SK-N-MC (cell line): ENCODE measurements at places on chromosomes 7 and 10.

- DNase-seq, result no peak
These were observed 160.7 kb upstream of the ZNF32 start for GRCh38 chr10:43809211-43809930.

DNA sequence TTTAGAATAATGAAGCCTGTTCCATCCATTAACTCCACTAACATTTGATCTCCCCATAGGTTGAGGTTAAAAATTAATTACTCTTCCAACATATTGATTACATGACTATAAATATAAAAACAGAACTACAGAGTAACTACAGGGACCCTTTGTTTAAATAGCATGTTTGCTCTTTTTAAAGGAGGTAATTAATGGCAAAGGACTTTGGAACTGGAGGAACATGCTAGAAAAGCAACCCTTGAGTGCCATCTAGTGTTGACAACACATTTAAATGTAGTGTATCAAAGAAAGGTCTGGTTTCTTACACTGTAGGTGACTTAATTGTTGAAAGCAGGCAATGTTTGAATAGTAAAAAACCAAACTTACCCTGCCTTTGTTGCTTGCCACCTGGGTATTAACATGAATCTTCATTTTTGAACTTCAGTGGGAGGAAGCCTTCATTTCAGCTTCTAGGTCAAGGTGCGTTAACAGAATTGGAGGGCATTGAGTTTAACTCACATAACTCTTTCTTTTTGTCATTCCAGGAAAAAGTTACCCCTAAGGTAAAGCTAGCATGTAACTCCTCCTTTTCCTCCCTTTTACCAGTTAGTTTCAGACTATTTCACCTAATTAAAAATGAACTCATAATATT lies 52.6 kb upstream of the CAPZA2 start:
- DNase-seq, result peak; percentile 86

GRCh38 chr10:105243381-105243780 lies 602.3 kb downstream of the SORCS3 start:
- no peak for DNase-seq

GRCh38 chr10:44012921-44013320 lies 364.2 kb upstream of the ZNF32 start:
- no peak for DNase-seq

- DNase-seq, result no peak
These were observed 10.6 kb downstream of the VIM start for GRCh38 chr10:17238445-17239291.

DNA sequence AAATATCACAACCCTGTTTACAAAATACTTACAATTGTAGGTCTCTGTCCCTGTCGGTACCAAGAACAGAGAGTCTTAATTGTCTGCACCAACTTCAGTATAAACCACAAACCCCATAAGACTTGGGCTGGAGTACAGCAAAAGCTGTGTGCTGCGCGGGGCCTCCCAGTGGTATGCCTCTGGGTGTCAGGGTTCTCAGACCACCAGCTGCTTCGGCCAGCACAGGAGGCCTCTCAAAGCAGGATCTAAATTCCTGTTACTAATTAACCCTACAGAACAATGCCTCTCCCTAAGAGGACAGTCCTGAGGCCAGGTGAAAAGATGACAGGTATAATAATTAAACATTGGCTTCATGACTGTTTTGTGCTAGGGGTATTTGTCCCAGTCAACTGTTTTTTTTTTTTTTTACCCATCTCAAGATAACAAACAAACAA lies 957 bp upstream of the SVIL start:
- no peak for DNase-seq

GRCh38 chr7:15780271-15780670 lies 93.8 kb upstream of the MEOX2 start:
- no peak for DNase-seq

- no peak for DNase-seq
These were observed 90.7 kb upstream of the C1QL3 start for GRCh38 chr10:16612115-16612980.

DNA sequence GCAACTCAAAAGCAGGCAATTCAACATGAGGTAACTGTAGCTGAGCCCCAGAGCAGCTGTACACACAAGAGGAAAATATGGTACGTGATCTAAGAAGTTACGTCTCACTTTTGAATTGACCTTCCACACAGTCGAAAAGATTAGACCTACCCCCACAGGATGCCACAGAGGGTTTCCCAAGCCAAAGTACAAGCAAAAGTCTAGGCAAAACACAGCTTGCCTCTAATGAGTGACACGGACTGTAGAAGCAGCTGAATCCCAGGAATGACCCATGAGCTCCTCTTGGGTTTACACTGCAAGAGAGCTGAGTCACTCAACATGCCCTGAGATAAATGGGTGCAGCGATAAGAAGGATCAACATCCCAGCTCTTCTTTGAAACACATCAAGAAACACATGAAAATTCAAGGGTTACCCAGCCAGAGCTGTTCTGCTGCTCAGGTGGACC lies 9.8 kb downstream of the CREB3L2 start:
- no peak for DNase-seq

- no peak for DNase-seq
These were observed 44.7 kb upstream of the ZMIZ2 start for GRCh38 chr7:44703921-44704320.

GRCh38 chr7:1513657-1514095 lies 9.5 kb upstream of the INTS1 start:
- DNase-seq, result no peak

GRCh38 chr7:108497082-108497725 lies 28.7 kb downstream of the PNPLA8 start:
- peak; percentile 45 for DNase-seq

DNA sequence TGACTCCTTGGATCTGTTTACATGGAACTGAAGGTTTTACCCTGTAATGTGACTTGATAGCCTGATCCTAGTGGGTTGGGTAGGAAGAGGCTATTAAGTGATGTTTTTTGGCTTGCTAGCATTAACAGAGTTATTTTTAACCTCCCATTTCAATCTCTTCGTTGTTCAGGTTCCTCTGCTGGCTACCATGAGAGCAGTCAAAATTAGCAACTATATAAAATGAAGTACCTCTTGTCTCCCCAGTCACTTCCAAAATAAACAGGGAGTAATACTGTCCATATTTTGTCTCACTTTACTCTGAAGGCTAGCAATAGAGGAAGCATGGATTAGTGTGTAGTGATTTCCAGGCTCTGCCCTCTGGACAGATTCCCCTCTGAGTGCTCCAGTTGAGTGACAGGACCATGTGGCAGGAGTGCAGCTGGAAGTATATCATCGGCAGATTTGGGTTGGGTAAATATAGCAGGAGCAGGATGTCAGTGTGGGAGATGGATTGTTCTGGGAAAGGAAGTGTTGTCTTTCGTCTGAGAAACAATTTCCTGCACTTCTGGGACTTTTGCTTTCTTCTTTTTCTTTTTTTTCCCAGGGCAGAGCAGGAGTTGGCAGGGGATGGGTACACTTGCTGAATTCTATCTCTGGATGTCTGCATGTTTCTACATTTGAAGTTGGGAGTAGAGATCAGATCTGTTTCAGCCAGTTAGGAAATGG lies 35.2 kb downstream of the GBF1 start:
- DNase-seq, result no peak

GRCh38 chr7:3482147-3482921 lies 181.3 kb downstream of the SDK1 start:
- DNase-seq, result peak; percentile 42
